NCI-H1092 treated with DMSO at 0.1 percent for 48 hours (cell line): ENCODE measurements at places on chromosomes 2 and 18.

- DNase-seq, result no peak
Observed at GRCh38 chr18:63708650-63709049, 5.9 kb downstream of the SERPINB11 start.

DNA sequence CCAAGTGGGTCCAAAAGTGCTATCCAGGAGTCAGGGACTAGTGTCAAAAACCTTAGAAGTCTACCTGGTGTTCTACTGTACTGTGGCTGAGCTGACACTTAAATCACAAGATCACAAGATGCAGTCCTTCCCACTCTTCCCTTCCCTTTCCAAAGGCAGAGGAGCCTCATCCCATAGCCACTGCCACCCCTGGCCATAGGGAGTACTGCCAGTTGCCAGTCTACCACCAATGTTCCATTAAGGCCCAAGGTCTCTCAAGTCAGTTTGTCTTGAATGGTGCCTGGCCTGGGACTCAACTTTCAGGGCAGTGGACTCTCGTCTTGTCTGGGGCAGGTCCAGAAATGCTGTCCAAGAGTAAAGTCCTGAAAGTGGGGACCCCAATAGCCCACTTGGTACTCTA lies 585.6 kb downstream of the NUP35 start:
- no peak for DNase-seq

- no peak for DNase-seq
Observed at GRCh38 chr18:12233378-12233777, 20.8 kb upstream of the CIDEA start.

DNA sequence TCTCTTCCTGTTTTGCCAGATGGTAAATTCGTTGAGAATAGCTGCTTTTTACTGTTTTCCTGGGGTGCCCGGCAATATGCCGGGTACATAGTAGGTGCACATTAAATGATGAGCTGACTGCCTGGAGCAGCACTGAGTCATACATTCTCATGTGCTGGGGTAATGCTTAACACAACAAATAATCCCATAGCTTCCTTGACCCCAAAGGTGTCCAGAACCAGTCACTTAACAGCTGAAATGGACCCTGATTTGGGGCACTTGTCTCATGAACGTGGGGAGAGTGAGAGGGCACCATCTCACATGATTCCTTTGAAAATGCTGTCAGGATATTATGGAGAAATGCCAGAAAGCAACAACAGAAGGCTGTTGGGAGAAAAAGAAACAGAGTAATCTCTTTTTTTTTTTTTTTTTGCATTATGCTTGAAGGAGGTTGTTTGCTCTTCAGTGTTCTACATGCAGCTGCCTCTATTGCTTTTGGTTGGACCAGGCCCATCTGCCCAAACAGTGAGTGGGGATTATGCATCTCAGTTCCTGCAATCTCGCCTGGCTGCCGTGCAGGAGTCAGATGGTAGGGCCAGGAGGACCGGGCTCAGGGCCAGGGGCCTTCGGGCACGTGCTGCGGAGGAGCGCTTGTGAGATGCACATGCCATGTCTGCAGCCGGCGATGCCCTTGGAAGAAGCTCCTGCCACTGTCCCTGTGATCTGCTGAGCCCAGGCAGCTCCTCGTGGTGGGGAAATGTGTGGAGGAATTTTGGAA lies 162.1 kb downstream of the SH3RF3 start:
- peak; percentile 83 for DNase-seq

DNA sequence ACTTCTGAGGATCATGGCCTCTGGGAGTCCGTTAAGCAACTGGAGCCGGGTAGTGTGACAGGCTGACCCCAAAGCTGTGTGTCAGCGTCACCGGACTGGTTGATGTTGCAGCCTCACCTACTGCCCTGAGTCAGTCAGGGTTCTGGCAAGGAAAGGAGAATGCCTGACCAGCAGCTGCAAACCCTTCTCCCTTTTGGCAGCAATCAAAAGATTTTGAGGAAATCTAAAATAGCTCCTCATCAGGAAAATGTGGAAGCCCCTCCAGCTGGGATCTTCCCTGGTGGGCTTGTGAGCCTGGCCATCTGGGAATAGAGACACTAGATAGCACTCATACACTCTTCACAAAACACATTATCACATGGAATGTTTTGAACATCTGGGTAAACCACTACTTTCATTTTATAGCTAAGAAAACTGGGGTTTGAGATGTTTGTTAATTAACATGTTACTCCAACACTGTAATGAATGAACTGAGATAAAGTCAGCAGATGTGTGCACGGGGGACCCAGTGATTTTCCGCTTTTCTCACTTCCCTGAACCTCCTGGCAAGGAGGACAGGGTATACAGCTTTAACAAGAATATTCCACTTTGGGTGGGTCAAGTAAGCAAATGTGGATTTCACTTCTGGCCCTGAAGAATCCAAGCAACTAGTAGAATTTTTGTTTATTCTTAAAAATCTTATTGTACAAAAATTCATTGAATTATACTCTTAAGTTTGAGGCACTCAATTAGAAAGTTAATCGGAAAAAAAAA lies 24.7 kb downstream of the CLUL1 start:
- no peak for DNase-seq

DNA sequence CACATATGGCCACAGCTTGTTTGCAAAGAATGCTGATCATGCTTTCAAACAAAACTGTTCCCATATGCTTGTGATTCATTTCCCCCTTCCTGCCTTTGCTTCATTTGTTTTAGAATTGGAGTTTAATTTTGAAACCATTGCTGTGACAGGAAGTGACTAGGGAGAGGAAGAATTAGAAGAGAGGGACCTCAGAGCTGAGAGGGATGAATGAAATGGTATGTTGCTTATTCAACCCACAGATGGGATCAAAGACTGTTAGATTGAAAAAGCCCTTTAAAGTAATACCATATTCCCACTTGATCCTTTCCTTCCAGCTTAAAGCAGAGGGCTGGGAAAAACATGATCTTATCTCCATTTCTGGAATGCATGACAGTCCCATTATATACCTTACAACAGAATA lies 106.2 kb upstream of the RNF152 start:
- DNase-seq, result no peak

DNA sequence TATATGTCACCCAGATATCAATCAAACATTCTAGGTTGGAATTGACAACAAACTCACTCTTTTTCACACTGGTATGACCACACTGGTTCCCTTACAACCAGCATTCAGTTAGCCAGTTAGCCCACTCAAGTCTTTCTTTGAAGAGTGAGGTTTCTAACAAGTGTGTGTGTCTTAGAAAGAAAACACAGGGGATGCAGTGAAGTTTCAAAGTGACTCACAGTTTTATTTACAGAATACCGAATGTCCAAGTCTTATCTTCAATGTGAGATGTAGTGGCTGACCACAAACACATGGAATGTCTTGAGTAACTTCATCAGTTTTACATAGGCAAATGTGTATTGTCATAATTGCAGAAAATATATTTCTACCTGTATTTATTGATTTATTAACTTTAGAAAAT lies 274.7 kb upstream of the HNMT start:
- no peak for DNase-seq
